ENCODE measurements at places on chromosomes 6 and 20.

GRCh38 chr20:8438748-8439147 is 306.7 kb downstream of the PLCB1 start:
- no peak for DNase-seq

- DNase-seq = no peak
Observed at GRCh38 chr20:483815-484644, 21.7 kb upstream of the TBC1D20 start.

DNA sequence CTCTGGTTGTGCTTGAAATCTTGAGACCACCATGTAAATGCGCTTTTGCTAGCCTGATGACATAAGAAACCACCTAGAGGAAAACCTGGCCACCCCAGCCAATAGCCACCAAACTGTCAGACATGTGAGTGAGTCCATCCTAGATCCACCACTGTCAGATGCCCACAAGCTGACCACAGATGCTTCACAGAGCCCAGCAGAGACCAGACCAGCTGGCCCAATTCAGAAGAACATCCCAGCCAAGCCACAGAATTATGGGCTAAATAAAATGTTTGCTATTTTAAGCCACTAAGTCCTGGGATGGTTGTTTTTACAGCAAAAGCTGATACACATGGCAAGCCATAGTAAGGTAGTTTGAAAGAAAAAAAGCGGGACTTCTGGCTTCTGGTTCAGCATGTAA is 425.3 kb downstream of the KIF16B start:
- DNase-seq = no peak

- DNase-seq = no peak
Observed at GRCh38 chr6:150695652-150696051, 96.0 kb downstream of the PLEKHG1 start.

- no peak for DNase-seq
Observed at GRCh38 chr6:71908162-71908765, 21.9 kb downstream of the RIMS1 start.

DNA sequence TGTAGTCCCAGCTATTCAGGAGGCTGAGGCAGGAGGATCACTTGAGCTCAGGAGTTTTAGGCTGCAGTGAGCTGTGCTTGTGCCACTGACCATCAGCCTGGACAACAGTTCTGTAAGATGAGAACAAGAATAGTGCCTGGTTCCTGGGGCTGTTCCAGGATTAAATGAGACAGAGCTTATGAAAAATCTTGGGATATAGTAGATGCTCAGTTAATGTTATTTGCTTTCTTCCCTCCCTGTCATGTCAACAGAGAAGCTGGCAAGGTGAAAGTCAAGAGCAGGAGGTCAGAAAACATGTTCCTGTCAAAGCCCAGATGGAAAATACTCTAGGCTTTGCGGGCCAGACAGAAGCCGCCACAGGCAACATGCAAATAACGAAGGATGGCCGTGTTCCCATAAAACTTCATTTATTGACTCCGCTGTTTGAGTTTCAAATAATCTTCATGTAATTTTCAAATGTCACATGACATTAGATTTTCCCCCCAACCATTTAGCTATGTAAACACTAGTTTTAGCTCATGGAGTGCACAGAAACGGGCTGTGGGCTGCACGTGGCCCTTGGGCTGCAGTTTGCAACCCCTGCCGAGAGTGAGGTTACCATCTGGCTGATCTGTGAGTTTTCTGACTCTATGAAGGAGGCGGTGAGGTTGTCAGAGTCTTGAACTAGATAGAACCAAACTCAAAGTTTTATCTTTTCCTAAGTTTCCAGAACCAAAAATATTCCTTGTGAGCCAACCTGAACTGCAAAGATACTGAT is 63.4 kb upstream of the PMEPA1 start:
- DNase-seq = no peak

Data from fibroblast of skin of back (primary cell).